HFF-Myc (cell line): ENCODE measurements at places on chromosomes 7 and 10.

- no peak for DNase-seq
Observed at GRCh38 chr10:5560817-5561703, 36.3 kb downstream of the CALML3 start.

GRCh38 chr10:28293236-28294168 is 9.4 kb downstream of the MPP7 start:
- no peak for DNase-seq

- no peak for DNase-seq
Observed at GRCh38 chr7:108268200-108268820, 138.1 kb upstream of the LAMB4 start.

DNA sequence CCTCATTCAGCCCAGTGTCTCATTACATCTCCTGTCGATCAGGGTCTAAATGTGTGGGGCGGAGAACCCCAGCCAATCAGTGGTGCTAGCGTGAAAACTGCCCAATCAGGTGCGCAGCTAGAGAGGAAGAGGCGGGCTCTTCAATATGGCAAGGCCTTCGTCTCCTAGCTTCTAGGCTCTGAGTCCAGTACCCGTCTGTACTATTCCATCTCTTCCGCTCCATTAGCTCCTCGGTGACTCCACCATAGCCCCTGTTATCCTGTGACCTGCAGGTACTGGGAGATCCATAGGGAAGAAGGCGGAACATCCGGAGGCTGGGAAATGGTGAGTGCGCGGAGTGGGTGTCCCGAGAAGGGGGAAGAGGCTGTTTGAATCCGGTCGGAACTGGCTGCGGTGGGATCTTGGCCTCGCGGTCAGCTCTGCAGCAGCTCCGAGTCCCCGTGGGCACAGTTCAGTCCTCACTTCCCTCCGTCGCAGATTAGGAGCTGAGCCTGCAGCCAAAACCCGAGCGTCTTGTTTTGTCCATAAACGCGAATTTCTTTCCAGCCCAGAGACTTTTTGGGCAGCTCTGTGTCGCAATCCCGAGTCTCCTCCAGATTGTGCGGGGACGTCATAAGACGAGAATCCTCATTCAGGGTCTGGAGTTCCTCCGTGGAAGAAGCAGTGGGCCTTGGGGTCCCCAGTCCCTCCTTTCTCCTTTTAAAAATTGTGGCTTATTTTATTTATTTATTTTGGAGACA is at the start of gene ZNF727:
Gene ZNF727 (plus strand): TSS at position 134 of the 740 bp plus-strand sequence. CDS start 188 bp downstream, at position 322.
- no peak for DNase-seq

DNA sequence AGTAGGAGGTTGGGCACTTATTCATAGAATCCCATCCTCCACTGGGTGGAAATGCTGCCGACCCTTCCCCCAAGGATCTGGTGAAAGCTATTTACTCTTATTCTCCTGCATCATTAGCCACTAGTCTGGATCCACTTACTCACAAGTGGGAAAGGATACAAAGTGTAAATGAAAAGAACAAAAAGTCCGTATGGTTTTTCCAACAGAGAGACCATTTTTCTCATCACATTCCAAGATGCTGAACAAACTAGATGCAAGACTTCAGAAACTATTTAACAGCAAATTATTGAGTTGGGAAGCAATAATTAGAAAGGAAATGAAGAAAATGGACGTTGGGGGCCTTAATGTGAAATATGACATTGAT is 242.4 kb upstream of the GLI3 start:
- no peak for DNase-seq

DNA sequence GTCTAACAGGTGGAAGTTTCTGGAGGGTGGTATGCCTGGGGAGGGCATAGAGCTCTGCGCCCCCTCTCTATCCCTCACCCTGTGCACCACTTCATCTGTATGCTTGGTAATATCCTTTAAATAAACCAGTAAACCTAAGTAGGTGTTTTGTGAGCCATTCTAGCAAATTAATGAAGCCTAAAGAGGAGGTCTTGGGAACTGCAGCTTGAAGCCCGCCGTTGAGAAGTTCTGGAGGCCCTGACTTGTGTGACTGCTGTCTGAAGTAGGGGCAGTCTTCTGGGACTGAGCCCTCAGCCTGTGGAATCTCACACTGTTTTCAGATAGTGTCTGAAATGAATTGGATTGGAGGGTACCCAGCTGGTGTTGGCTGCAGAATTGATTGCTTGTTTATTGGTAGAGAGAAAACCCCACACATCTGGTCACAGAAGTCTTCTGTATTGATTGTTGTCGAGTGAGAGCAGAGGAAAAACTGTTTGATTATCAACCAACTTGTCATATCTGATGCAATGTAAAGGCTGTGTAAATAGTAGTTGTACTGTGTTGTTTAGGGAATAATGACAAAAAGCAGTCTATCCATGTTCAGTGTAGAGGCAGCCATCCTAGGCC is 4.7 kb downstream of the CRCP start:
- DNase-seq = no peak

- no peak for DNase-seq
Observed at GRCh38 chr10:112447620-112447928, 559 bp downstream of the VTI1A start.

DNA sequence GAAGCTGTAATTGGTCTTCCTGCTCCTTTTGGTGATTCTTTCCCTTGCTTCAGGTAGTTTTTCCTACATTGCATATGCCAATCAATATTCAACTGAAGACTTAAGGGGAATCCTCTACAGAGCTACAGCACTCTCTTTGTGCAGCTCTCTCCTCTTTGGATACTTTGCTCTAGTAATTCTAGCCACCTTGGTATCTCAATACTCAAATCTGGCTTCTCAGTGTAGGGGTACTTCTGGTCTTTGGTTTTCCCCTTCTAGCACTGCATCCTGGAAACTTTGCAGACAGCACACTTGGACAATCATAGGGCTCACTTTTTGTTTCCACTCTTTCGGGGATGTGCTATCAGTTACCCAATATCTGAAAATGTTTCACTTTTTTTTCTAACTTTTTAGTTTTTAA is 9.9 kb downstream of the PHTF2 start:
- DNase-seq = no peak

DNA sequence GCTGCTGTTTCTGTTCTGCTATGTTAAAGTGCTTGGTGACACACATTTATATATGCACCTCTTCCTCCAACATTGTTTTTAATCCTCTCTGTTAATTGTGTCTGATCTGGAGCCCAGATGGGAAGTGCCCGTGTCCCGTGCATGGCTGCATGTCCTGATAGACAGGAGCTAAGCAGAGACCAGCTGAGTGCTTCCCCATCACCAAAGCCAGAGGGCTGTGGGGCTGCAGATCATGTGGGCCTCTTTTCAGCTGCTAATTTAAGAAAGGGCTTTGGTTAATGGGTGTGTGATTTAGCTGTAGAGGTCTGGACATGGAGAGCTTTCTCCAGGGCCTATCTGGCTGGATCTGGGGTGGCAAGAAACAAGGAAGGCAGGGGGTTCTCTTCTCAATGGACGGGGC is 96.5 kb upstream of the NPS start:
- DNase-seq = no peak

DNA sequence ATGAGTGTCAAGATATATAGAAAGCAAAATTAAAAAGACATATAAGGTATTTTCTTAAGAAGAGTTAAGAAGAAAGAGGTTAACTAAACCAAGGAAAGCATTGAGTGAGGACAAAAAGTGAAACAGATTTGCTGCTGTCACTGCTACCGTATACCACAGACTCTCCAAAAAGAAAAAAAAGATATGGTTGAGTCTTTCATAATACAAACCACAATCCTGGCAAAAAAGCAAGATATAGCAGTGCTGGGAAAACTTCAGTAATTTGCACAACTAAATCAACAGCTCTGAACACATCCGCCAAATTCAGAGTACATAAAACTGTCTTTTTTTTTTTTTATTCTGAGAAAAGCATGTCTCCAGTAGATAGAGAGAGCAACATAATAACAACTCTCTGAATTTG is 114.7 kb downstream of the ETV1 start:
- DNase-seq = no peak

GRCh38 chr7:47782022-47782421 is 166.2 kb downstream of the PKD1L1 start:
- DNase-seq = no peak

DNA sequence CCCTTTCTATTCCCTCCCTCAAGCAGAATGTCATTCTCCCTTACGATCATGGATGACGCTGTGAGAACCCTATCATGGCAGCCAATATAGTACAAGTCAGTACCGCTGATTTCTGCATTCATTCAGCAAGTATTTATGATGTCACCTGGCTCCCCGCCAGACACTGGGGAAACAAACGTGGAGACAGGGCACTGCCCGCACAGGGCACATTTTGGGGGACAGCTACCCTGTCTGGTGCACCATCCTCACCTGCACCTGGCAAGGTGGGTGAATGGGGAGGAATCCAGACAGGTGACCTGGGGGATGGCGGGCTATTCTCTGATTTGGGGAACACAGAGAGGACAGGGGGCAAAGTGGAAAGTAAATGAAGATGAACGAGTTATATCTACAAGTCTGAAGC is 28.4 kb downstream of the MKI67 start:
- no peak for DNase-seq

GRCh38 chr10:48604991-48605508 is at the start of gene ARHGAP22:
Gene ARHGAP22, minus strand, starts transcription at chr10:48605073. Its CDS starts 277 bp downstream, at chr10:48604796.
- DNase-seq = no peak
